ENCODE measurements at places on chromosomes 2 and 18. TPM values are rescaled to one million over a fixed set of nuclear protein-coding genes. Genes with fewer than 3 reads are reported as not detected.

DNA sequence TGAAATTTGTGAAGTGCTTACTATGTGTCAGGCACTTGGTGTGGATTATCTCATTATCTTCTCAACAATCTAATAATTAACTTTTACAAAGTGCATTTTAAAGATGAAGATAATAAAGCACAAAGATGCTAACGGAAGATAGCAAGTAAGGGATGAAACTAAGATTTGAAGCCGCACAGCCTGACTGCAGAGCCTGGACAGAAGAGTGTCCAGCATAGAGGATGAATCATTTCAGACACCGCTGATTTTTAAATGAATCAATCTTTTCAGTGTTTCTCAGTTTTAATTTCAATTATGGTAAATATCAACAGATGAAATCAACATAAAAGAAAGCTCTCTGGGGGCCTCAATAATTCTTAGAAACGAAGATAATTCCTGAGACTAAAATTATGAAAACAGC is 24.5 kb upstream of the STAM2 start:
- ATAC-seq = no peak

- no peak for ATAC-seq
Observed at GRCh38 chr2:217849154-217849975, 153.4 kb downstream of the TNS1 start.

DNA sequence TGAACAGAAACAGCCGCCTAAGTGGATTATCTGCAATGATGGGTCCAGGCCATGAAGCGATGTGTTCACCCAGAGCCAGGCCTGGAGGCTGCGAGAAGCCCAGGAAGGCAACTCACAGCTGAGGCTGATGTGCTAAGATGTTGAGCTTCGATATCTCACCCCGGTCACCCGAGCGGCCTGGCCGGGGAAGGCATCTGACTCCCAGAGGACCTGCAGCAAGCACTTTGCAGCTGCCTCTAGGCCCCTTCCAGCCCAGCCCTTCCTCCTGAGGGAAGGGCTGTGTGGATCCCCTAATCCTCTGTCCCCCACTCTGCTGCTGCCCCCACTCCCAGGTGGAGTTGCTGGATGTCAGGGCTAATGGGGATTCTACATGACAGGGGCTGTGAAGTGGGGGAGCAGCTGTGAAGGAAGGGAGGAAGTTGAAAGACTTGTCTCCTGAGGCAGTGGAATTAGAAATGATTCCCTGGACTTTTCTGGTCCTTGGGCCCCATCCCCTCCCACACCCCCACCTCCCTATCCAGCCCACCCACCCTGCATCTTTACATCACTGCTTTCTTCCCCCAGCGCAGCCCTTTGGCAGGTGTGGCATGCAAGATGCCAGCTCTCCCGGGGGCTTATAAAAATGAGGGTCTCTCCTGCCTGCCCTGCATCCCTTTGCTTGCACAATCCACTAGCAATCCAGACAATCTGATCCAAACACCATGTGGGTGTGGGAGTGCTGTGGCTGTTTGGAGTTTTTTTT is 4.3 kb downstream of the ATP6V1B1 start:
- ATAC-seq = no peak

DNA sequence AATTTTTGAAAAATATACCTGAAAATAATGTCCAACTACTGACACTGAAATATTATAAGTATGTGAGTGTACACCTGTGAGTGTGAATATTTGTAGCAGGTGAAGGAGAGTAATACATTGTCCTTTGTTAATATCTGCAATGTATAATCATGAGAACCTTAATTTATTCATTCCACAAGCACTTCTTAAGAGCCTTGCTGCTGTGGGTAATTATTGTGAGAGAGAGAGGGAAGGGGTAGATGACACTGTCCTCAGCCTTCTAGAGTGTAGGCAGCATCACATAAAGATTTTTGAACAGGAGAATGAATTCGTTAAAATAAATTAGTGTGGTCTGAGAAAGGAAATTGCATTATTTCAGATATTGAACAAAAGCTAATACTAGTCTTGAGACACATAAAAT is 157.2 kb downstream of the MAP2 start:
- ATAC-seq = no peak

Gene MARCHF4
- 2.5 TPM for total RNA-seq

Gene DSG4
- total RNA-seq = not detected

Gene CTIF
- 55.8 TPM for total RNA-seq

Gene ARHGAP15
- 0.60 TPM for total RNA-seq

Gene ANKRD23
- total RNA-seq = 3.2 TPM

Measured in motor neuron (in vitro differentiated cells).